ENCODE measurements at places on chromosomes 6 and 20.

- no peak for DNase-seq
Measured at GRCh38 chr20:33570743-33571142, 80.8 kb downstream of the CBFA2T2 start.

DNA sequence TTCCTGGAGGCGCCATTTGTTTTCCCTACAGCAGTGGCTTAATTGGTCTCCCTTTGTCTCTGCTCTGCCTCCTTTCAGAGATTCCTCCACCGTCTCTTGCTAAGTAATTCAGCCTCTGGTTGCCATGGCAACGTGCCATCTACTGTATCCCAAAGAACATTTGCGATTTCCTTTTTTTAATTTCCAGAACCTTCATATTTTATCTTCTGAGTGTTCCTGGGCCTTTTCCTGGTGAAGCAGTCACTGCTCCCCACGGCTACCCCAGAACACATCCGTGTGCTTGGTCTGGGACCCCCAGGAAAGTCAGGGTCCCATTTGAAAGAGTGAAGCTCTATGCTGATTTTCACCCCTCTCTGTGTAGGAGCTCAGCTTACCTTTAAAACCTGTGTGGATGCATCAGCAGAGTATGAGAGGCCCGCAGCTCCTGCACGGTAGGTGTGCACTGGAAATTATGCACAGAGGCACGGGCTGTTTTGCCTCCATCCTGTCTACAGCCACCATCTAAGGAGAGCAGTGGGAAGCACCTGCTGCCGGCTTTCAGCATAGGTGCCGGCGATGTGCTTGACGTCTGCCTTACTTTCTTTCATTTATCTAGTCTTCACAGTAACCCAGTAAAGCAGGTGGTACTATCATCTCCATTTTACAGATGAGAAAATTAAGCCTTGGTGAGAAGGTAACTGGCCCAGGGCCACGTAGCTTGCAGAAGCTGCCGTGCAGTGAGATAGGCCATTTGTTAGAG is 122.8 kb downstream of the SYCP2 start:
- no peak for DNase-seq

DNA sequence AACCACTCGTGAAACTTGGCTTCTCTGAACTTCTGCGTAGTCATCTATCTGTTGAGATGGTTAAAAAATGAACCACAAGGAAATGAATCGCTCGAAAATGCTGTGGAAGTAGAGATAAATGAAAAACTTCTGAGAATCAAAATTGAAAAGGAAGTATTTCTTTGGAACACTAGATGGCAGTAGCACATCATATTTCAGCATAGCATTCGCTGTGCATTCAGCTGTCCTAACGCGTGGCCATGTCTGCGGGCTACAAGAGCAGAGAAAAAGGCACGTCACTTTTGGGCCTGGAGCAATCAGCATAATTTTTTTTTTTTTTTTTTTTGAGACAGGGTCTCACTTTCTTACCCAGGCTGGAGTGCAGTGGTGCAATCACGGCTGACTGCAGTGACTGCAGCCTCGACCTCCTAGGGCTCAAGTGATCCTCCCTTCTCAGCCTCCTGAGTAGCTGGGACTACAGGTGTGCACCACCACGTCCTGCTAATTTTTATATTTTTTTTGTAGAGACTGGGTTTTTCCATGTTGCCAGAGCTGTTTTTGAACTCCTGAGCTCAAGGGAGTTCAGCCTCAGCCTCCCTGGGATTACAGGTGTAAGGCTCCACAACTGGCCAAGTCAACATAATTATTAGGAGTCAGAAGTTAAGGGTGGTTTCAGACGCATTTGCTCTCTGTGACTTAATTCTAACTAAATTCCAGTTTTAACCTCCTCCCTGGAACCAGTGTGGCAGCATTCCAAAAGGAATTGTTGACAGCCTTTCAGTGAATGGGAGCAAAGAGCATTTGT is 8.8 kb upstream of the PERP start:
- no peak for DNase-seq

DNA sequence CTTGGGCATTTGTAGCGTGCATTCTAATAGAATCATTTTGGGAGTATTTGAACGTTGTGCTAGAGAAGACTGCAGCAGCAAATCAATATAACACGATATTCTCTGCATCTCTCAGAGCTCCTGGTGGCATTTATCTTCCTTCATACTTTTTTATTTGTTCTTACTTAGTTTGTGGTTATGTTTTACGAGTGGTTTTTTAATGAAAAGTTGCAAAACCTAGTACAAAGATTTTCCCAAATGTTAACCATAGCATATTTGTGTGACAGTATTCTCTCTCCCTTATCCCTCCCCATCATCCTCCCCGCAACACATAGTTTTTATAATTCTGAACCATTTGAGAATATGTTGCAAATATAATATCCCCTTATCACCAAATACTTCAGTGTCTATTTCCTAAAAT is 50.4 kb downstream of the JARID2 start:
- no peak for DNase-seq

- no peak for DNase-seq
Measured at GRCh38 chr6:118865100-118865391, 28.9 kb upstream of the ASF1A start.

DNA sequence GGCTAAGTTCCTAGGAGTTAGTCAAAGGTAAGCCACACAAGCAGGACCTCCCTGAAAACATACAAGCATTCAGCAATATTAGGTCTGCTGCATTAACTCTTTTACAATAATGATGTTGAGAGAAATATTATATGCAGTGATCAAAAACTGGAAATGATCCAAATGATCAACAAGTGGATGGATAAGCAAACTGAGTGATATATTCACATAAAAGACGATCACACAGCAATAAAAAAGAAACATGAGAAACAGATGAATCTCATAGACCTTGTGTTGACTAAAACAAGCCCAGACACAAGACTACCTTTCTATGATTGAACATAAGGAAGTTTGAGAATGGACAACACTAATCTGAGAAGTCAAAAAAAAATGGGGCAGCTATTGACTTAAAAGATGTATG is 39.9 kb downstream of the LMBRD1 start:
- DNase-seq: no peak

DNA sequence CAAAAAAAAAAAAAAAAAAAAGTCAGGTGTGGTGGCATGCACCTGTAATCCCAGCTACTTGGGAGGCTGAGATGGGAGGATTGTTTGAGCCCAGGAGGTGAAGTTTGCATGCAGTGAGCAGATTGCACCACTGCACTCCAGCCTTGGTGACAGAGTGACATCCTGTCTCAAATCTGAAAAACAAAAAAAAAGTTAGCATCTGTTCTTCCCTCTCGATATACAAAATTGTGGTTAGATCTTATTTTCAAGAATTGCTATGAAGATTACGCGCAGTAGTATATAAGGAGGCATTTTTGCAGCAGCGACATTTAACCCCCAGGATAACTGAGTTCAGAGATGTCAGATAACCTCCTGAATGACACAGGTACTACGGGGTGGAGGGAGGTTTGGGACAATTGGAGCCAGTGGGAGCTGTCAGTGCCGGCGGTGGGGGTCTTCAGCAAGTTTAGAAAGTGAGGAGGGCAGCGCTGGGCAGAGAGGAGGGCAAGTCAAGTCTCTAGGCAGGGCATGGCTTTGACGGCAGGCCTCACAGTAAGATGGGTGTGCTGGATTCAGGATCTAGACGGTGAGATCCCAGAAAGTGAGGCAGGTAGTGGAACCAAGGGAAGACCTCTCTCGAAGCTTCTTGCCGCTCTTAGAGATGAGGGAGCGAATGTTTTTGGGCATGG is 26.2 kb upstream of the MRPS18A start:
- no peak for DNase-seq

DNA sequence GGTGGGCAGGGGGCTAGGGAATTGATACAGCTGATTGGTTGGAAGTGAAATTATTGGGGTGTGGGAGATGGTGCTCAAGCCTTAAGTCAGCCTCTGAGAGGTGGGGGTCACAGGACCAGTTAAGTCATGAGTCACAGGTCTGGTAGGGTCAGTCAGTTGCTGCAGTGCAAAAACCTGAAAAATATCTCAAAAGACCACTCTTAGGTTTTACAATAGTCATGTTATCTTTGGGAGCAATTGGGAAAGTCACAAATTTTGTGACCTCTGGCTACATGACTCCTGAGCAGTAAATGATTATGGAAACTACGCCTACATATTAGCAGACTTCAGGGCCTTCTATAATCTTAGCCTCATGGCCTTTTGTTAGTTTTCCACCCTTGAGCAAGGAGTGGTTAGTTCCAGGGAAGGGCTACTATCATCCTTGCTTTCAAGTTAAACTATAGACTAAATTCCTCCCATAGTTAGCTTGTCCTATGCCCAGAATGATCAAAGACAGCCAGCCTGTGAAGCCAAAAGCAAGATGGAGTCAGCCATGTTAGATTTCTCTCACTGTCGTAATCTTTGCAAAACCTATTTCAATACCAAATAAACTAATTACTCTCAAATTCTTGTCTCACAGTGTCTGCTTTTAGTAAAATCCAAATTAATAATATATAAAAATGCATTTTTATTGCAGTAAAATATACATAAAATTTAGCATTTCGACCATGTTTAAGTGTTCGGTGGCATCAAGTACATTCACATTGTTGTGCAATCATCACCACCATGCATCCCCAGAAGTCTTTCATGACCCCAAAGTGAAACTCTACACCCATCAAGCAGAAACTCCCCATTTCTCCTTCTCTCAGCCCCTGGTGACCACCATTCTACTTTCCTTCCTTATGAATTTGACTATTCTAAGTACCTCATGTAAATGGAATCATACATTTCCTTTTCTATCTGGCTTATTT is 60.9 kb upstream of the CD2AP start:
- DNase-seq: no peak

DNA sequence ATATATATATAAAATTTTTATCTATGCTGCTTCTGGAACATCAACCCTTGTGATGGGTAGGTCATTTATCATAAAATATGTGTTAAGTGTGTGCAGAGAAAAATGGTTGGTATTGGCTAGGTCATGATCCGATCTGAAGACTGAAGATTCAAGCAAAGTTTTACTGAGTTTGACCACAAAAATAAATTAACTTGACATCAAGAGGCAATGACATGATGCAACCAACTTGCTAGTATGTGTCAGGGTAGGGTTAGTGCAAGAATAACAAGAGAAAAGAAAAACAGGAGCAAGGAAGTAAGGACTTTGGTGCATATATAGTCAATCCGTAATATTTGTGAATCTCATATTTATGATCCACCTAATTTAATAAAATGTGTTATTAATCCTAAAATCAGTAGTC is 1202.0 kb upstream of the ADGRB3 start:
- DNase-seq: no peak

- DNase-seq: no peak
Measured at GRCh38 chr20:33211817-33212424, 5.2 kb upstream of the BPIFA3 start.

DNA sequence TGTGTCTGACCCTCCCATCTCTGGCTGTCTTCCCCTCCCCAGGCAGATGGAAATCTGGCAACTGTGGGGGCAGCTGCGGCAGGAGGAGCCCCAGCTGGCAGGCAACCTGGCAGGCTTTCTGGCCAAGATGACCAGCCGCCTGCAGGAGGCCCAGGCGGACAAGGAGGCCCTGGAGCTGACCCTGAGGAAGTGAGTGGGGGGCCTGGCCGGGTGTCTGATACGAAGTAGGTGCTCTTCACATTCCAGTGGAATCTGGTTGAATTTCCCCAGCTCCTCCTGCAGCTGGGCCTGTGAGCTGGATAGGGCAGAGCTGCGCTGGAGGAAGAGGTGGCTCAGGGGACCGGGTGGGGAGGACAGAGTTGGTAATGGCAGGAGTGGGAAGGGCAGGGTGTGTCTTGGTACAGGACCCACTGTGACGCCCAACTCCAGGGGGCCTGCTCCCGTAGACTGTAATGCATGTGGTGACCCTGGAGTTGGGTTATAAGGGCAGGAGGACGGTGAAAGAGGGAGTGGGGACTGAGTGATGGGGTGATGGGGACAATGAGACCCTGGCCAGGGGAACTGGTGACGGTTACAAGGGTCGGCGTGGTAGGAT is 19.7 kb downstream of the RAB44 start:
- no peak for DNase-seq

- no peak for DNase-seq
Measured at GRCh38 chr20:8547035-8547650, 415.1 kb downstream of the PLCB1 start.

- DNase-seq: no peak
Measured at GRCh38 chr6:166552600-166552999, 33.9 kb downstream of the RAMACL start.

DNA sequence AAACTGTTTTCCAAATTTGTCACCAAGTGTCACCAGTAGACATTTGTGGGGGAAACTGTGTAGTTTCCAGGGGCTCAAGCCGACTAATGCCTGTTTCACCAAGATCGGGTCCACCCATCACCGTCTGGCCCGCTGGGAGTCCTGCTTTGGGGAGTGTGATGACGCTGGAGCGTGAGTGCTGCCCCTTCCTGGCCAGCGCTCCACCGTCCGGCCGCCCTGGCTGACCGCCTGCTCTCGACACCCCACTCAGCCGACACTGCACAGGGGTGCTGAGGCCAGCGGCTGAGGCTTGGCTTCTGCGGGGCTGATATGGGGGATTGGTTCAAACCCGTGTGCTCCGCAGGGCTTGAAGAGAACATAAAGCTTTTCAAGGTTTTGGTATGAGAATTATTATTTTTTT is 160.1 kb downstream of the SMOC2 start:
- DNase-seq: no peak

DNA sequence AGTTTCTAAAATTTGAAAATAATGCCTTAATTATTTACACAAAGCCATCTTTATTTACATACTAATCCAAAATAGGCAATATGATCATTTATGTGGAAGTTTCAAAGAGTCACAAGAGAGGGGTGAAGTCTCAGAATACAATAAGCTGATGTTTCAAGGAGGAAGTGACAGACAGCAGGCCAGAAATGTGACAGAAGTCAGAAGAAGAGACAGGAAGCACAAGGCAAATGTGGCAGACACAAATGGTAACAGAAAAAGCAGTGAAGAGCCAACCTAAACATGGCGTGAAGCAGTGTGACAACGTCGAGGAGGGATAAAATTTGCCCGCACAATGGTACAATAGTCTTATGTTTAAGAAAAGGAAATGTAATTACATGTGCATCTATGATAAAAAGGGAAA is 59.8 kb downstream of the SHPRH start:
- peak; percentile 90 for DNase-seq

GRCh38 chr6:166341977-166342348 is 382 bp downstream of the SFT2D1 start:
- no peak for DNase-seq
